GF-D8 (cell line): ENCODE measurements at places on chromosomes 7 and 10.

DNA sequence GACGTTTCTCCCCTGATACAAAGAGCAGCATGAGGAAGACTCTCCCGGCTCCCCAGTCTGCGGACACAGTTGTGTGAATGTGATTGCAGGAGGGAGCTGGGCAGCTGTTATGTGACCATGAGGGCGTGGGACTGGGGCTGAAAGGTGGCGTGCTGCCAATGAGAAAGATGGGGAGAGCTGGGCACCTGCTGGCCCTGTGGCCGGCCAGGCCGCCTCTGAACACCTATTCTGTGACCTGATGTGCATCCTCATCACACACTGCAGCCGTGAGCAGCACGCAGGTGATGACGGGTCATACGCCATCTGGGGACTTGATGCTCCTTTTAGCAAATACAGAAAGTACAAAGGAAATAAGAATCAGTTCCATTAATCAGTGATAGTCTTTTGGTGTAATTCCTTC is 86.9 kb downstream of the MGMT start:
- DNase-seq = no peak

DNA sequence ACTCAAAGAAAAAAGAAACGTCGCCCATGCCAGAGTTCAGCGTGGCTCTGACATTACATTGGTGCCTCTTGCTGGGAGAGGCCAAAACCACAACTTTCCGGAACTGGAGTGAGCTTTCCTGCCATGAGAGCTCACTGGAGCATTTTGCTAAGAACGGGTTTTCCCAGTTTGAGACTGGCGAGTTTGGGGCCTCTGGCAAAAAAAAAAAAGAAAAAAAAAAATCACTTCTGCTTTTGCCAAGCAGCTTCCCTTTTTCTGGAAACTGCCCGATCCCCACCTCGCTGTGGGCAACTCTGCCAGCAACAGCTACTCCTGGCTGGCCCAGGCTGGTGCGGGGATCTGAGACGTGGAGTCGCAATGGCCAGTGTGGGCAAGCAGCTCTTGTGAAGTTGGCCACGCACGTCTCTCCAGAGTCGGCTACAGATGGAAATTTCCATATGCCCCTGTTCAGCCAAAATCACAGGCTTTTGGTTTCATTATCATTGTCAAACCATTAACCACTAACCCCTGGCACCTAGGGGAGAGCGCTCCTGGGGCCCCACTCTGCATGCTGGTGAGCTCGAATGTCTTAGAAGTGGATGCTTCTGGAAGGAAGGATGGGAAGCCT is 25.7 kb downstream of the PRKAG2 start:
- peak; percentile 88 for DNase-seq

DNA sequence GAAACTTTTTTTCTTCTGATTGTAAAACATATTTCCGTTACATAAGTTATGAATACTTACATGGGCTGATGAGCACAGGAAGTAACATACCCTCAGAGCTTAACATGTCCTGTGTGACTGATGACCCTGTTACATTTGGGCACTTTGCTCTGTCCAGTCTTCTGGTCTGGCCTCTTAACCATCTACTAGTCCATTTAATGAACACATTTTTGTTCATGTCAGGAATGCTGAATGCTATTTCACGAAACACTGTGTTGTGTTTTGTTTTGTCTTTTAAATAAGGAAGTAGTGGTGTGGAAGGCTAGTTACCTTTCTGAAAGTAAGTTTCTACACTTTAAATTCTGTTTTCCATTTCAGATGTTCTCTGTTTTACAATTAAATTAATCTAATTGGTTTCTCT is 77.7 kb downstream of the RBM33 start:
- DNase-seq = peak; percentile 9

DNA sequence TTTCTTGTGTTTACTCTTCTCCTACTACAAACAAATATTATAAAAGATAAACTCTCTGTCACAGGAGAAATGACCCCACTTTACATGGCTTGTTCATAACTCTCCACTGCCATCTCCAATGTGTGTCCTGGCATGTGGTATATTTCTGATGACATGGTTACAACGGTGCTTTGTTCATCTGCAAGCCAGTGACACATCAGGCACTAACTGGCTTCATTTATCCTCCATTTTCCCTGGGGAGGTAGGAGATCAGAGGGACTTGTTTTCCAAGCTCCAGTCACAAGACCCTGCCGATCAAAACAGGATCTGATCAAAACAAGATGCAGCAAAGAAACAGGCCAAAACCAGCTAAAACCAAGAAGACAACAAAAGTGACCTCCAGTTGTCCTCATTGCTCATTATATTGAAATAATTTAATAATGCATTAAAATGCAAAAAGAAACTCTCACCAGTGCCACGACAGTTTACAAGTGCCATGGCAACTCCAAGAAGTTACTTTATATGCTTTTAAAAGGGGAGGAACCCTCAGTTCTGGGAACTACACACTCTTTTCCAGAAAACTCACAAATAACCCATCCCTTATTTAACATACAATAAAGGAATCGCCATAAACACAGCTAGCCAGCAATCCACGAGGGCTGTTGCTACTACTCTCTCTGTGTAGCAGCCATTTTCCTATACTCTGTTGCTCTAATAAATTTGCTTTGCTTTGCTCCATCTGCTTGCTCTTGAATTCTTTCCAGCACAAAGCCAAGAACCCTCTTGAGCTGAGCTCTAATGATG is 224.2 kb downstream of the XPNPEP1 start:
- DNase-seq = no peak

- DNase-seq = no peak
These were observed 9.9 kb upstream of the SRRM3 start for GRCh38 chr7:76191783-76192240.

DNA sequence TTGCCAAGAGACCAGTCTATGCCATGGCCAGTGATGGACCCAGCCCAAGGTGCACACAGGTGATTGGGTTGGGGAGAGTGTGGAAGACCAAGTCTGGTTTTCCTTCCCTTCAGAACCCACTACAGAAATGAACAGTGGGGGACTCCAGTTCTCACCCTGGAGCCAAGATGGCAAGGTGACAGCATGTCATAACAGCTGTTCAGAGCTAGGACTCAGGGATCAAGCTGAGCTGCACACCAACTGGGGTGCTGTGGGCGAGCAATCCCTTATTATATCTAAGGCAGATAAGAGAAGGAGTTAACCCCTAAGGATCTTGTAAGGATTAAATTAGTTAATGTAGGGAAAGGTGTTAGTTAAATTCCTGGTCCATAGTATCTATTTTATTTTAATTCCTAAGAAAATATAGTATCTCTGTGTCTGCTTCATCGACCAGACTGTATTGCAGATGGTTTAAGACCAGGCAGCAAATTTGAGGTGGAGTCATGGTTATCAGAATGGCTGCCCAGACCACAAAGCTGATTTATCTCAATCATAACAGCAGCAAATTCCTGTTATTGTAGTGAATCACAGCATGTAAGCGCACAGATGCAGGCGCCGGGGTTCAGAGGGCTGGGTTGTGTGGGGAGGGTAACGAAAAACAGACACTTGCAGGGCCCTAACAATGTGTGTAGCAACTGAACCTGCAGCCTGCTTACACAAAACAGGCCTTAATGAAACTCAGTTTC is 208.7 kb upstream of the ZNF32 start:
- DNase-seq = no peak

GRCh38 chr7:105876964-105877601 is 684 bp upstream of the ATXN7L1 start:
- DNase-seq = no peak

DNA sequence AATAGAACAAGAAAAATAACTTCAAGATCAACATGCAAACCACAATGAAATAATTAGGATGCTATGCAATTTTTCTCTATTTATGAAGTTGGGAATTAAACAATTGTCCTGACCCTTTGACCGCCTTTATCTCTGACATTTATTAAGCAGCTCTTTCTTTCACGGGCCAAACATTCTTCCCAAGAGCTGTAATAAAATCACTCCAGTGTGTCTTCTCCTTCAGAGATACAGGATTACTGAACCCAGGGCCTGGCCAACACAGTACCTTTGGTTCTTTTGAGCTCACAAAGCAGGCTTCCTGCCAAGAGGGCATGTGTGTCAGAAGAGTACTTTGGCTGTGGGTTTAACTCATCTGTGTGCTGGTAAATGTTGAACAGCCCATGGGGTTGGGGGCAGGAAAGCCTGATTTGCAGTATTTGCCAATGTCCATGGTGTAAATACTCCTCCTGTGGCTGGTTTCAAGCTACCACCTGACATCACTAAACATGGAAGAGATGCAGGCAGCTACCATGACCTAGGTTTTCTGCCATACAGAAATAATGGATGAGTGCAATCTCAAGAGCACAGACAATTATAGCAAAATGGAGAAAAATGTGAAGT is 121.7 kb downstream of the FANK1 start:
- no peak for DNase-seq

DNA sequence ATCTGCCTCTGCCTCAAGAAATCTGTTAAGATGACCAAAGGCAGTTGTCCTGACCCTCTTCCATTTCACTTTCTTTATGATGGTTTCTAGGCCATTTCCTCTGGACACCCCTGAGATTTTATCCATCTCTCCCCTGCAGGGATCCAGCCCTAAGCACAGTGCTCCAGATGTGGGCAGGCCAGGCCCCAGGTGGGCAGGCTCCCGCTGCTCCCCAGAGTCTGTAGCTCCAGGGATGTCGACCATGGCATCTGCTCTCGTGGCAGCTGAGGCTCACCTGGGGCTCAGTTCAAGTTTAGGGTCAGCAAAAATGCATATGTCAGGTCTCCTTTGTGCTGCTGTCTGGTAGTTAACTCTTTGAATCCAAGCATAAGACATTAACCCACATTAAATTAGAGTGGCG is 11.8 kb downstream of the CEP41 start:
- DNase-seq = no peak

DNA sequence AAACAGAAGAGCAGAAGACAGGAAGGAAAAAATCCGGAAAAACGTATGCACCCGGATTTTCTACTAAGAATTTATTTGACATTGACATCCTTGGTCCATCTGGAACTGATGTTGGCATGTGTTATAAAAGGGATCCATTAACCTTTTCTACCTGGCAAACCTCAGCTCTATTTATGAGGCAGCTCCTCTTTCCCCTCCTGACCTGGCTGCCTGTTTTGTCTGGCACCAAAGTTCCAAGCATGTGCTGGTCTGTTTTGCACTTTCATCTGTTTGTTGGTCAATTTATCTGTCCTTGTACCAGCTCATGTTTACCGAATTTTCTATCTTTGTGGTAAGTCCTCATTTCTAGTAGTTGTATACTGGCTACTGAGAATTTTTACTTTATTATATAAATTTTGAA is 258.0 kb downstream of the TNS3 start:
- DNase-seq = no peak

DNA sequence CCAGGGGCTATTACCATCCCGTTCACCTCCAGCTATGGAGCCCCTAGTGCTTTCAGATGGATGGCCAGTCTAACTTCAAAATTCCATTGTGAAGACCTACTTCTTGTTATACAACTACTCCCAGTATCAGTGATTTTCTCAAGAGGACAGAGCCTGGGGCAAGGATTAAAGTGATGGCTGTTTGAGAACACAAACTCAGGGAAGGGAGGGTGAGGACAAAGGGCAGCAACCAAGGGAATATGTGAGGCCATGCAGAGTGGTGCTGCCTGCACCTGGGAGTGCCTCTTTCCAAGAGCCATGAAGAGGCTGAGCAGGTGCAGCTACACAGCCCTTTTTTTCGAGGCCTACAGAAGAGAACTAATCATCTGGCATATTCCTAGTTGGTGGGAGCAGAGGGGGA is 303.5 kb upstream of the BMPER start:
- no peak for DNase-seq

- DNase-seq = no peak
These were observed 300.5 kb downstream of the KLF6 start for GRCh38 chr10:3484306-3485056.

- no peak for DNase-seq
These were observed 45.9 kb upstream of the CUL1 start for GRCh38 chr7:148652773-148653172.

- DNase-seq = no peak
These were observed 178.3 kb downstream of the DYNC1I1 start for GRCh38 chr7:95950698-95951097.

DNA sequence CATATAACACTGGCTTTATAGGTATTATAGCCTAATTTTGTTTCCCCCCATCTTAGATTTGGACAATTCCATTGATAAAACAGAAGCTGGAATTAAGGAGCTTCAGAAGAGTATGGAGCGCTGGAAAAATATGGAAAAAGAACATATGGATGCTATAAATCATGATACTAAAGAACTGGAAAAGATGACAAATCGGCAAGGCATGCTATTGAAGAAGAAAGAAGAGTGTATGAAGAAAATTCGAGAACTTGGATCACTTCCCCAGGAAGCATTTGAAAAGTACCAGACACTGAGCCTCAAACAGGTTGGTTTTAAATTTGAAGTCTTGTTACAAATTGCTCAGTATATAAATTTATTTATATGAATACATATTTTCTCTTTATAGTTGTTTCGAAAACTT is 34.1 kb downstream of the SMC3 start:
- DNase-seq = no peak
